Activated T-helper 1 cell treated with Interleukin-2 at 50 U/mL for 16 hours (primary cell): ENCODE measurements at places on chromosomes 1 and 21.

GRCh38 chr1:51877434-51878307 lies 856 bp downstream of the NRDC start:
- DNase-seq, result no peak

DNA sequence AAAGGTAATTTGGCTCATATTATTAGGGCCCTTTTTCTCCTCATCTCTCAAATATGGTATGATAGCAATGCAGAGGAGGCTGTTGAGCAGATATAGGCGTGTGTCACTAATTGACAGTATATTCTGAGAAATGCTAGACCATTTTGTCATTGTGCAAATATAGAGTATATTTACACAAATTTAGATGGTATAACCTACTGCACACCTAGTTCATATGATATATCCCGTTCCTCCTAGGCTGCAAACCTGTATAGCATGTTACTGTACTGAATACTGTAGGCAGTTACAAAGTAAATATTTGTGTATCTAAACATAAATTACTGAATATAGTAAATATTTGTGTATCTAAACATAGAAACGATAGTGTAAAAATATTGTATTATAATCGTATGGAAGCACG lies 8.6 kb downstream of the ZBTB37 start:
- no peak for DNase-seq

DNA sequence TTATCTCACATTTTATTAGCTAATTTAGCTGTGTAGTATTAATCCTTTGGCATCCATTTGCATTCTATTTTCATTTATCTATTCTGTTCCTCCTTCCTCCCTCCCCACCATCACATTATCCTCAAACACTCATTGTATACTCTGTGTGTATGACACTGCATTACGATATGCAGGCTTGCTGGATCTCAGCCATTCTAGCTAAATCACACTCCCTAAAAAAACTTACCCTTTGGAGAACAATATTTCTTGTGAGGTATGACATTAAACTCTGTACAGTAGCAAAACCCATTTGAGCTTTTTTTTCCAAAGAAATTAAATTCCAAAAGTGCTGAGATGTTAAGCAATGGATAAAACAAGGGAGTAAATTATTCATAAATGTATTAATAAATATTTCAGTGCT lies 11.4 kb upstream of the RAB3GAP2 start:
- DNase-seq, result no peak

DNA sequence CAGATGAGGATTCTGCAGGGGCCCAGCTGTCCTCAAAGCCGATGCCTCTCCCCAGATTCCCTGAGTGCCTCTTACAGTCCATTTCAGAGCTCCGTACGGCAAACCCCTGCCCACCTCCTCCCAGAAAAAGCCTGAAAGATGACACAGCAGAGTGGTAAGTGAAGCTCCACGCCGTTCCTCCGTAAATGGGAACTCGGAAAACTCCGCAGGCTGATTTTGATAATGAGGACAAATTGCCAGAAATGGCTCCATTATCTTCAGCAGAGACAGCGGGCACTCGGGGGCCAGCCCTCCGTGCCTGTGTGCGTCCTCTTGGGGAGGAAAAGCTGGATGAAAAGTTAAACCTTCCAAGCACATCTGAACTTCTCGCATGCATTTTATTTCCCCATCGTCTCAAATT lies 81.1 kb downstream of the NPHP4 start:
- no peak for DNase-seq

- no peak for DNase-seq
Observed at GRCh38 chr1:41673378-41673777, 188.9 kb upstream of the EDN2 start.

- no peak for DNase-seq
Observed at GRCh38 chr21:46051821-46052675, 45.9 kb upstream of the COL6A2 start.

- DNase-seq, result no peak
Observed at GRCh38 chr1:212166644-212167043, 118.6 kb upstream of the PPP2R5A start.

DNA sequence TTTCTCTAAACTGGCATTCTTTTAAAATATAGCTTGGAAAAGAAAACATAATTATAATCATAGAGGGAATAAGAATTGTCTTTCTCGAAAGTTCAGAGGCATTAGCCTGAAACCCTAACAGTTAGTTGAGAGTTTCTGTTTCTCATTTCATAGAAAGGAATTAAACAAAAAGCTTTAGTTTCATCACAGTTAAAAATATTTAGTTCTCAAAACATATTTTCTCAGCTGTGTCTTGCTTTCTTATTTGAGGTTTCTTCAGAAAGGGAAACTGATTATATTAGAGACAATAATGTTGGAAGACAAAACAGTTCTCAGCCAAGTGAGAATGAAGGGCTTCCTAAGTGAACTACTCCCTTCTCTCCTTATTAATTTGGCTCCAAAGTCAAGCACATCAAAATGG lies 75.4 kb upstream of the C1orf105 start:
- DNase-seq, result no peak

GRCh38 chr1:118304722-118305359 lies 119.8 kb upstream of the SPAG17 start:
- no peak for DNase-seq

GRCh38 chr1:151773702-151774101 lies 10.4 kb upstream of the MRPL9 start:
- DNase-seq, result no peak

DNA sequence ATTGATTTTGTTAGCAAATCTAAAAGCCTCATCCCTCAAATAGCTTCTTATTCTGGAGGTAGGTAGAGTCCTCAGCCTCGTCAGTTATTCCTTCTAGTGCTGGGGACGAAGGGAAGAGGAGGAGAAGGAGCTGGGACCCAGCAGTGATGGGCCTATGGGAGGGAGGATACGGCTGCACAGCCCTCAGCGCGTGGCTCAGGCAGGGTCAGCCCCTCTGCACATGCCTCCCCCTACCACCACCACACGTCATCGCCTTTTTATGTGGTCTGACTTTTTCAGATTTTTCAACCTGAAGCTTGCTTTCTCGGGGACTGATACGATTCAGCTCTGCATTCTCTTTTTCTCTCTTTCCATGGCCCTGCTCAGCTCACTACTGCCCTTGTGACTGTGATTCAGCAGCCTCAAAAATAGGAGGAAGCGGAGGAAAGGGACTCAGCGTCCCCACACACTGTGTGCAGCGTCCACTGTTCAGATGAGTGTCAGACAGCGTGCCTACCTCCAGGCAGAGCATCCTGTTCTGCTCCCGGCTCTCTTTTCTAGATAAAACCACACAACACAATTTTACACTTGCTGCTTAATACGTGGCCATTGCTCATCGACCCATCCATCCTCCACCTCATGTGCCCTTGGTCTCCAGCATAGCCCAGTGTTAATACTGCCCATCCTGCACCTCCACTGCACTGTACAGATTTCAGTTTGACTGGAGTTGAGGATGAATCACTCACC lies 827 bp downstream of the OR2B11 start:
- DNase-seq, result no peak

DNA sequence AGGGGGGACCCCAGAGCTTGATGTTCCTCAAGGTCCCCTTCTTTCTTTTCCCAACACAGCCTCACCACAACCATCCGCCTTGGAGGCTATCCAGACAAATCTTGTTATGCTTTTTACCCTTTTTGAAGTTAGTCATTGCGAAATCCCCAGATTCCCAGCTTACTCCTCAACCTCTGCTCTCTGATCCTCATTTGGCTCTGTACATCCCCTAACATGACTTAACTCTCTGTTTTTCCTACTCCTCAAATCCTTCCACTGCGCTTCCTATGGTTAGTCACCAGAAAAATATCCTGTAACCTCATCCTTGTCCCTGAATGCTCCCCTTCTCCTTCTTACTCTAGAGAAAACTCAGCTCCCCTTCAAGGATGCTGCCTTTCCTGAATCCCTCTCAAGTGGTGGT lies 189.1 kb upstream of the POU3F1 start:
- DNase-seq, result no peak

GRCh38 chr1:117061986-117062415 lies 1.9 kb downstream of the TTF2 start:
- DNase-seq, result no peak

DNA sequence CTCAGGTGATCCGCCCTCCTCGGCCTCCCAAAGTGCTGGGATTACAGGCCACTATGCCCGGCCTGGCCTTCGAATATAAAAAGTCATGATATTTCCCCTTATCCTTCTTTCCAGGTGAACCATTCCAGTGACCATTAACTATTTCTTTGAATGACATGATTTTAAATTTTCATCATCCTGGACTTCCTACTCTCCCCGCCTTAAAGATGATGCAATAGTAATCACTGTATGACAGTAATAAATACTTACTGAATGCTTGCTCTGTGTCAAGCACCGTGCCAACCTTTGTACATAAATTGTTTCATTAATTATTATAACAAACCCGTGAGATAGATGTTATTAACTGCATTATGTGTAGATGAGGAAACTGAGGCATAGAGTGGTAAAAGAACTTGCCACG lies 19.9 kb upstream of the ATP1A1 start:
- no peak for DNase-seq

DNA sequence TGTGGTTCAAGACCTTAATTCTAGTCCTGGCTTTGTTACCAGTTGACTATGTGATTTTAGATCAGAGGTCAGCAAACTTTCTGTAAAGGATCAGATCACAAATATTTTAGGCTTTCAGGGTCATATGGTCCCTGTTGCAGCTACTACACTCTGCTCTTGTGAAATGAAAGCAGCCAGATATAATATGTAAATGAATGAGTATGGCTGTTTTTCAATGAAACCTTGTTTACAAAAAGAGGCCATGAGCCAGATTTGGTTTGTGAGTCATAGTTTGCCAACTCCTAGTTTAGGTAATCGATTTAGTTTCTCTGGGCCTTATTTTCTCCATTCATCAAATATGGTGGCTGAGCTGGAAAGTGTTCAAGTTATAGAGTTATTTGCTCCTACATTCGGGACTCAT lies 346.7 kb downstream of the NUF2 start:
- no peak for DNase-seq

DNA sequence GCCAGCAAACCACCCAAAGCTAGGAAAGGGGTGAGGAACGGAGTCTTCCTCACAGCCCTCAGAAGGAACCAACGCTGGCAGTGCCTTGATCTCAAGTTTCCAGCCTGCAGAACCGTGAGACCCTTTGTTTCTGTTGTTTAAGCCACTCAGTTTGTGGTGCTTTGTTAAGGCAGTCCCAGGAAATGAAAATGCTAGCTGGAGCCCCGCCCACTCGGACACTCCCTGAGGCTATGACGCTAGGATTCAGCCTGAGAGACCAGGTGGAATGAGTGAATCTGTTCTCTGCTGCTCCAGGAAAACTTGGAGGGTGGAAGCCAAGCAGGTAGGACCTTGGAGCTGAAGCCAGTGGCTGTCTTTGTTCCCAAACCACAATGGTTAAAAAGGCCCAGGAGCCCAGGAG lies 196.5 kb upstream of the POU3F1 start:
- no peak for DNase-seq

DNA sequence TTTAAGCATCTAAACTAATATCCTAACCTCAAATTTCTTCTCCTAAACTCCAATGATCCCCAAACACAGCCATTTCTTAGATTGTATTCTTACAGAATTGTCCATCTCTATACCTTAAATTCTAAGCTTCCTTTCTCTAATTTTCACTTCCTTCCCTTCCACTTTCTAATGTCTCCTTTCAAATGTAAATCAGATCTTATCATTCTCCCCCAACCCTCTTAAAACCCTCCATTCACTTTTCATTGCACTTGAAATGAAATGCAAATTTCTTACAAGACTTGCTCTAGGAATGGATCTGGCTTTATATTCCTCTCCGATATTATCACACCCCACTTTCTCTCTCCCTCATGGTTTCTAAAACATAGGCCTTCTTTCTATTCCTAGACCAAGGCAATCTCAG lies 534.6 kb downstream of the LMO4 start:
- no peak for DNase-seq

- DNase-seq, result no peak
Observed at GRCh38 chr1:3403388-3404231, 50.9 kb upstream of the ARHGEF16 start.
